ENCODE measurements at places on chromosomes 4 and X.

DNA sequence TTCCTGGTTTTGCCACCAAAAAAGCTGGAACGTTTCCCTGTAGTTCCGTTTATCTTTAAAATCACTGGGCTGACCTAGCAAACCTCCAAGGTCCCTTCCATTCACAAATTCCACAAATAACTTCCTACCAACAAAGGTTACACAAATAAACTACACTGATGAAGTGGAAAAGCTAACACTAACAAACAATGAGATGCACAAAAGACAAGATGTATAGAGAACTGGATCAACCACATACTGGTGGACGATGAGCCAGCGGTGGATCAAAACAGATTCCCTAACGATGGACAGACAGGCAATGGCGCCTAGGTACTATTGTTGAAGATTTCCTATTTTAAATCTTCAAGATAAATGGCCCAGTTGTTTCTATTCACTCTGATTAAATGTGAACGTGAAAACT, 15.5 kb downstream of the AFAP1 start:
- no peak for DNase-seq

GRCh38 chr4:31365006-31365690, 645.0 kb downstream of the PCDH7 start:
- no peak for DNase-seq

- DNase-seq: no peak
These were observed 34.0 kb downstream of the WDFY3 start for GRCh38 chr4:84932462-84932861.

GRCh38 chrX:112587194-112587593, 92.5 kb downstream of the LHFPL1 start:
- DNase-seq: no peak

DNA sequence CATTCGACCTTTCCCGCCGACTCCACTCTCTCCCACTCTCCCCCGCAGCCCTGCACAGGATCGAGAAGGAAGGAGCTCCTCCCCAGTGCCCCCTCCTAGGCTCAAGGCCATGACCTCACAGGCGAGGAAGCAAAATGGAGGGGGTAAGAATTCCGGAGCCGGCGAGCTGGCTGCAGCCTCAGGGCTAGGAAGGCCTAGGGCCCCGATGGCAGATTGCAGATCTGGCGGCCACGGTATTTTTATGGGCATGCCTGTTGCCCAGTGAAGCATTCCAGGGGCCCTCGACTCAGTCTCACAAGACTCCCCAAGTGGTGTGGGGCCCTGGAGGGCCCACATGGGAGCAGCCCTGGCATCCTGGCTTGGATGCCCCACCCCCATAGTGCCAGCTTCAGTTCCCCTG, 942 bp upstream of the L1CAM start:
- DNase-seq: no peak

DNA sequence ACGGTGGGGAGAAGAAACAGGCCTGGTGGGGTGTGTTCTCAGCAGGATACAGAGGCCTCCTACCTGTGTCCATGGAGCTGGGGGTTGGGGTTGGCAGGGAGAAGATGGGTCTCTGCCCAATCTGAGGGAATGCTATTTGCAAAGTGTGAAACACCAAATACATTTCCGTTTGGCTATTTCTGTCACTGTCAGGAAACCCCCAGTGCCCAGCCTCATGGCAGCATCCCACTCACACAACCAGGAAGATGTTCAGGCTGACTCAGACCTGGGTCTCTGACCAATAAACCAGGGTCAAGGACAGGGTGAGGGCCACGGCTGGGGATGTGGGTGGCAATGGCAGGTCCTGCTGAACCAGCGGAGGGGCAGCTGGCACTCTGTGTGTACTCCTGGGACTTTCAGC, 41.3 kb downstream of the BCOR start:
- no peak for DNase-seq

DNA sequence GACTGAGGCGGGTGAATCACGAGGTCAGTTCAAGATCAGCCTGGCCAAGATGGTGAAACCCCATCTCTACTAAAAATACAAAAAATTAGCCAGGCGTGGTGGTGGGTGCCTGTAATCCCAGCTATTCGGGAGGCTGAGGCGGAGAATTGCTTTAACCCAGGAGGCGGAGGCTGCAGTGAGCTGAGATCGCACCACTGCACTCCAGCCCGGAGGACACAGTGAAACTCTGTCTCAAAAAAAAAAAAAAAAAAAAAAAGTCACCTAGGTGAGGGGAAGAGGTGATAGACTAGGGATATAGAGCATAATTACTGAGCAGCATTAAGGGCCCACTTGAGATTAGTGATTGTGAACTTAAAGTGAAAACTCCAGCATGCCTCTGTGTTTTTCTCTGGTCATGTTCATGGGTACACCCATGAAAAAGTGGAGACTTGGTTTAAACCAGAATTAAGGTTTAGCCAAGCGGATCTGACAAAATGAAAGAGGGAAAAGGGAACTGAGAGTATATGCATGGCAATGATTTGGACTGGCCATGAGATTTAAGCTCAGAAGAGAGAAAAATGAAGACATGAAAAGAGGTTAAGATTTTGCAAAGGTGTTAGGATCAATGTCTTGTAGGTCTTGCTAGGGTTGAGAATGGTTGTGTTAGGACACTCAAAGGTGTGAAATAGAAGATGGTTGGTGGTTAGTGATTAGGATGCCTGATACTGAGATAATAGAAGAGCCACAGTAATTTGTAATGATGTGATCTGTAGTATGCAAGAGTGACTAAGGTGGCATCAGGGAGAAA, 105.0 kb downstream of the RAB28 start:
- DNase-seq: no peak

- DNase-seq: no peak
These were observed 161.5 kb downstream of the ARHGAP6 start for GRCh38 chrX:11504234-11504633.

- no peak for DNase-seq
These were observed 118.3 kb downstream of the KCNIP4 start for GRCh38 chr4:21830272-21830671.

DNA sequence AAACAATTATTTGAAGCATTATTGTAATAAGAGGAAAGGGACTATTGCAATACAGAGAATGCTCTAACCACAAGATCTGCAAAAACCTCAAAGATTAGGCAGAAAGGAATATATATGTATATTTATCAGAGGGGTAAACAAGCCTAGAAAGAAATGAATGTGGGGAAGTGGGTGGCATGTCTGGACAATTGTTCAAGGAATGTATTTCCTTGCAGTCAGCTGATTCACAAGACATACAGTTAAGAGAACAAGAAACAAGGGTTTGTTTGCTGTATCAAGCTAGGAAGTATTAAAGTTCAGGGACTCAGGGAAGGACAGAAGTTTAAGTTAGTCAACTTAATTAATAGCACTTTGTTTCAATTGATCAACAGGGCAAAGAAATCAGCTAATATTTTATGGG, 514.7 kb downstream of the CENPC start:
- no peak for DNase-seq

DNA sequence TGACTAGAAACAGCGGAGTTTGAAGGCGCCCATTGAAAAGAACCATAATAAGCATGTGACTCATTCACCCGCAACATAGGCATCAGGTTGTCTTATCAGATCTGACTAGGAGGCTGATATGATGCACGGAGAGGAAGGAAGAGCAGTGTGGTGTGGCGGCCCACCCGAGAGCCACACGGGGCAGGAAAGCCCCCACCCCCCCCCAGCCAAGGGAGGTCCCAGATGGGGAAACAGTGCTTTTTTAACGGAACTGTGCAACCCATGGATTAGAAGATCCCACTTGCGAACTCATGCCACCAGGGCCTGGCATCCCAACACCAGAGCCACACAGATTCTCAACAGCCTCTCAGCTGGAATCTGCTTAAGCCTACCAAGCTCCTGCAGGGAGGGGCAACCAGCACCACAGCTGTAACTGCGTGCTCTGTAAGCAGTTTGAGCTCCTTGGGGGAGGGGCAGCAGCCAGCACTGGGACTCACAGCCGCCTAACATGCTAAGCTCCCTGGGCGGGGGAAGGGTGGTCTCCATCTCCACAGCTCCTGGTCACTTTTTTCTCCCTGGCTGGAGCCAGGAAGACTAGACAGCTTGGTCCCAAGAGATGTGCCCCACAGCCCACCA, 466.2 kb downstream of the PDGFC start:
- no peak for DNase-seq

GRCh38 chrX:3142259-3143042, 101.2 kb downstream of the ARSF start:
- DNase-seq: no peak

DNA sequence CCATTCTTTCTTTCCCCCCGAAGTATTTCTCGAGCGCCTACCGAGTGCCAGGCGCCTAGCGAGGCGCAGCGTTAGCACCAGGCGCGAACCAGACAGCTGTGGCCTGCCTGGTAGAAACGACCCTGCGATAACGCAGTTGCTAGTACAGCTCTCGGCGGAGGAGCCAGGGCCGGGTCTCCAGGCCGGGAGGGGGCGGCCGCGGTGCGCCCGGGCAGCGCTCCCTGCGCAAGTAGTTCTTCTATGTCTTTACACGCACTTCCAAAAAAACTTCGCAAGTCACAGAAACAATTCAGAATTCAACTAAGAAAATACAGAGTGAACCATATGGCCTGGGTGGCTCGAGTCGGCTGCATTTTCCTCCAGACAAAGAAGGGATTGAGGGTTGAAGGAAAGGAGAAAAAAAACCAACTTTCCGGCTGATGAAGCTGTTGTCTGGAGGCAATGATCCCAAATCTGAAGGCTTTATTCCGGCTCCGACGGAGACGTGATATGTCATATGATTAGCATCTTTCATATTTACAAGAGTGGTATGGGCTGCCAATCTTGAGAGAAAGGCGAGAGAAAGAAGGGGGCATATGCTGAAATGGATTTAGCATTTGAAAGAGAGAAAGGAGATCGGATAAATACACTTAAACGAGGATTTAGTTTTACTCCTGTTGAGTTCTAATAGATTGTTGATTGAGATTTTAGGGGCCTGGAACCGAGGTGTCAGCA, 7.2 kb upstream of the NEUROG2 start:
- DNase-seq: peak; percentile 50

- DNase-seq: no peak
These were observed 6.5 kb downstream of the TMEM150C start for GRCh38 chr4:82555276-82555675.

GRCh38 chr4:11053601-11054220, 369.1 kb upstream of the CLNK start:
- DNase-seq: no peak

GRCh38 chr4:68987007-68987406, 35.4 kb upstream of the UGT2A3 start:
- DNase-seq: no peak

GRCh38 chr4:23717528-23718248, 172.2 kb downstream of the PPARGC1A start:
- no peak for DNase-seq

DNA sequence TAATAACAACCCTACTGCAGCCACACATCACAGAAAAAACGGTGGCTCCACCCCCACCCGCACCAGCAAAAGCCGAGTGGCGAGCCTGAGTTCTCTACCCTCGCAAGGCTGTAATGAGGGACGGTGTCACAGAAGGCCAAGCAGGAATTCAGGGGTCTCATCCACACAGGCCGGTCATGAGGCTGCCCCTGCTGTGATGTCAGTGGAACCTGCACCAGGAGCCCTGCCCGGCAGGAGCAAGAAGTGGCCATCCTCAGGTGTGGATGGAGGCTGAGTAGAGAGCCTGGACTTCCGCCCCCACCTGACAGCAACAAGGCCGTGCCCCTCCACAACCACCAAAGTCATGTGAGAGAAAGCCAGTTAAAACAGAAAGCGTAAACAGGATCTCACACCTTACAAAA, 20.6 kb downstream of the LYAR start:
- DNase-seq: peak; percentile 38

DNA sequence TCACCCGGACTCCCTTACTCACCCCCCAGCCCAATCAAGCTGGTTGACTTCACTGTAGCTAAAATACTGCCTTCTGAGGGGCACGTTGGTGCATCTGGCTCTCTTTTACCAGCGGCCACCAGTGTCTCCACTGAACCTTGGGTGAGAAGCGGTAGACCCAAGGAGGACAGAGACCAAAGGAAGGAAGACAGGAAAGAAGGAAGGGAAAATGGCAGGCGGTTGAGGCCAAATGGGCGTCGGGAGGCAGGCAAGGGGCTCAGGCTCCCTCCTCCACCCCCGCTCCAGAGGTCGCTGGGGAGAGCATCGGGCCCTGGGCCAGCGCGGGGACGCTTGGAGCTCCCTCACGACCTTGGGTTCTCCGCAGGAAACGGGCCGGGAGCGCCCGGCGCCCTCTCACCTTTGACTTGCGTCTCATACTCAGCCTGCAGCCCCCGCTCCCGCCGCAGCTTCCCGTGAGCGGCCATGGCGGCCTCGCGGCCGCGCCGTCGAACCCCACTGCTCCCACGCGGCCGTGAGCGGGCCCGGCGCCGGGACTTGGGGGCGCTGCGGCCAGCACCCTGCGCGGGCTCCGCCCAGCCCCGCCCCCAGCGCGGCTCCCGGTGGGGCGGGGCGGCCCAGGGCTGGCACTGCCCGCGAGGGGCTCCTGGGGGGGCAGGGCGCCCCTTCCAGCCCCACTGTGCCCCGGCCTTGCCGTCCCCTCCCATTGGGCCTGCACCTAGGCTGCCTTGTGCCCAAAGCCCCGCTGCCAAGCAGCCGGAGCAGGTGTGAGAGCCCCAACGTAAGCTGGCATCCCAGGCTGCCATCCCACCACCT, at the start of gene ARHGAP4:
Gene ARHGAP4, minus strand, starts transcription at position 526 of the 813 bp plus-strand sequence. Its CDS starts 62 bp downstream, at position 464.
- DNase-seq: no peak

DNA sequence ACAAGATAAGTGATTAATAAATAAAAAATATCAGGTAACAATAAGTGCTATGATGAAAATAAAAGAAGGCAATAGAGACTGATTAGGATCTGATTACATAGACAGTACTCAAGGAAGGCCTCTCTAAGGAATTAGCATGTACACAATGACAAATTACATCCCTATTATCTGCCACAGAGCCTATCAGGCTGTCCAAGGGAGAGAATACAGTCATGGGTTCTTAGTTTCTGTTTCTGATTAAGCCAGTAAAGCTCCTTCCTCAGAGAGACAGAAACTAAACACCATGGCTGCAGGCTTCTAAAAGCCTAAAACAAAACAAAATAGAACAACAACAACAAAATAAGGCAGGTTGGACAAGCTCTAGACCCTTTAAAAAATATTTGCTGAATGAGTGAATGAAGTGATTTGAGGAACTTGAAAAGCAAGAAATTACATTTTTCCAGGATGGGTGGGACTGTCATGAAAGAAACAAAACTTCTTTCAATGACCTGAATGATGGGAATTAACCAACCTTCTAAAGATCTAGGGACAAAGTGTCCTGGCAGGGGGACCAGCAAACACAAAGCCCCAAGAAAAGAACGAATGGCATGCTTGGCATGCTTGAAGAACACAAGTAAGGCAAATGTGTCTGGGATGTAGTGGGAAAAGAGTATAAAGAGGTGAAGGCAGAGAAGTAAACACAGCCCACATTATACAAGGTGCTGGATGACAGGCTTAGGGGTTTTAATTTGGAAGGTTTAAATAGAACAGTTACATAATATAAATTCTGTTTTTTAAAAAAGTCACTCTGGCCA, 44.1 kb downstream of the NAA11 start:
- no peak for DNase-seq

- no peak for DNase-seq
These were observed 33.0 kb downstream of the NAT8L start for GRCh38 chr4:2091990-2092668.

DNA sequence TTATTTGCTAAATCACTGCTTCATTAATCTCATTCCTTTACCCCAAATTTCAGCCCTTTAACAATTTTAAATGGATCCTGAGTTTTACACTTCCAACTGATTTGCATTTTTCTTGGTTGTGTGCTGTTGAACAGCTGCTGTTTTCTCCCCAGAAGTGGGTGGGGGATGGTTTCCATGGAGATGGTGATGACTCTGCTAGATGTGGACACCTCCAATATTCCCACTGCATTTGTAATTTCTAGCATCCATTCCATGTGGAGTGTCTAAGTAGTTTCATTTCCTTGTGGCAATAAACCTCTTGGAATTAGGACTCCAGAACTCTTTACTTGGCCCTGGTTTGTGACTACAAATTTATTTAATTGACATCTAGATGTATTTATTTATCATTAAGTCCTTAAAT, 330.4 kb downstream of the GBA3 start:
- no peak for DNase-seq

Data from Right ventricle myocardium superior (tissue), 1 donor.